ENCODE measurements at places on chromosomes 3 and 15. TPM values are rescaled to one million over a fixed set of nuclear protein-coding genes. Genes with fewer than 3 reads are reported as not detected.

Gene CNTN4
- total RNA-seq = 6.8 TPM

Gene AQP9
- 0.09 TPM for total RNA-seq

Gene VIPR1
- 1.2 TPM for total RNA-seq

Gene SLC24A5
- total RNA-seq = 0.04 TPM

Gene ANKRD34C
- under 0.01 TPM for total RNA-seq

Gene KNL1
- total RNA-seq = 8.7 TPM

Gene TJP1
- total RNA-seq = 36.0 TPM

Gene FANCD2OS
- not detected for total RNA-seq

- peak; percentile 7 for DNase-seq
These were observed 25.3 kb downstream of the ADGRG7 start for GRCh38 chr3:100634493-100635272.

GRCh38 chr3:32313169-32313568 is 74.7 kb downstream of the CMTM8 start:
- no peak for DNase-seq

DNA sequence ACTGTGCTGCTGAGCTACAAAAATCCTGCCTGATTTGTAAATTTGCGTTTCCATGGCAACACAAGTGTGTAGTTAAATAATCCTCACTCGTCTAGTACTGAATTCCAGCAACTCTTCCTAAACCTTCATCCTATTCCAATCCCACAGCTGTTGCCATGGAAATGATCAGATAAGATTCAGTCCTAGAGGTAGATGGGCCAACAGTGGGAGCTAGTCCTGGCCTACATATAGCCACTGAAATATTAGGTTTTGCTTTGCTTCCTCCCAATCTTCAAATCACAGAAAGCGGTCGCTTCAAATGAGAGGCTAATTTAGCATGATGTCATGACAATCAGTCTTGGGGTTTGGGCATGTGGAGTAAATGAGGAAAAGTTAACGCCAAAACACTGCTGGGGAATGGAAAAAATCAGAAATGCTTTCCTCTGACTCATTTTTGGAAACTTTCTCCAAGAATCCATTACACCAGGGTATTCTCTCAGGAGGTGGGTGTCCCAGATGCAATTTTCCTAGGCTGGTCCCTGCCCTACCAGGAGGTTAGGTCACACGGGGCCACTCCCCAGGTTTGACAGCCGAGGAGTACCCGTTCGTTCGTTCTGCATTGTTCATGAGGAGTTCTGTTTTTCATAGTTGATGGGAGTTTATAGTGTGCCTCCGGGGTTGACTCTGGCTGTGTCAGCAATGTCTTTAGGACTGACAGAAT is 159.2 kb upstream of the SLCO3A1 start:
- peak; percentile 96 for DNase-seq

GRCh38 chr3:143750841-143751240 is 97.4 kb downstream of the SLC9A9 start:
- DNase-seq = no peak

GRCh38 chr15:75455982-75456531 is 4.6 kb upstream of the SIN3A start:
- DNase-seq = no peak

DNA sequence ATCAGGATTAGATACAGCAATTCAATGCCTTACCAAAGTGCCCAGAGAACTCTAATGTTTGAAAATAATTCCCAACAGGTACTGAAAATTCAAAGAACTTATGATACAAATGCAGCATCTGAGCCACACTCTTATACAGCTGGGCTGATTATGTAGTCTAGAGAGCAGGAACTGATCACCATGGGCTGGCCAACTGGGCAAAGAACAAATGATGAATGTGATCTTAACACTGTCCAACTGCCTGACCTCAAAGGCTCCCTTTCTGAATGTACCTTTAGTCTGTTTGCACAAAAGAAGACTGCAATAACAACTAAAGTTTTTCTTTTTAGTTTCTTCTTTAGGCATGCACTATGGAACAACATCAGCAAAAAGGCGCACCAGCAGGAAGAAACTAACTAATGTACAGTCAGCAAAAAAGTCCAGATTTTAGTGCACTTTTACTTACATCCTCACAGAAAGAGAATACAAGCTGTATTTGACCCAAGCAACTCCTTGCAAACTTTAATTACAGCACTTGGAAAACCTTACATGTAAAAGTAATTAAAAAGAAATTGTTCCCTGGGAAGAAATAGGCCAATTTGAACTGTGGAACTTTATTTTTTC is 1095.1 kb downstream of the IGSF11 start:
- DNase-seq = no peak

- DNase-seq = peak; percentile 54
These were observed 24.1 kb upstream of the SACM1L start for GRCh38 chr3:45665101-45665572.

GRCh38 chr15:98650417-98651035 is 2.2 kb downstream of the IGF1R start:
- peak; percentile 78 for DNase-seq

DNA sequence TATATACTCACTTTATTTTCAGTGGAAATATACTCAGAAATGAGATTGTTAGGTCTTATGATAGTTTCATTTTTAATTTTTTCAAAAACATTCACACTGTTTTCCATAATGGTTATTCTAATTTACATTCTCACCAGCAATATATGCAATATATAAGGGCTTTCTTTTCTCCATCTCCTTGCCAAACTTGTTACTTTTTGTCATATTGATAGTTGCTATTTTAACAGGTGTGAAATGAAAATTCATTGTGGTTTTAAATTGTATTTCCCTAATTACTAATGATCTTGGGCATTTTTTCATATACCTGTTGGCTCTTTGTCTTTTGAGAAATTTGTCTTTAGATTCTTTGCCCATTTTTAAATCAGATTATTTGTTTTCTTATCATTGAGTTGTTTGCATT is 325.2 kb downstream of the DIPK2A start:
- no peak for DNase-seq
